ENCODE measurements at places on chromosomes 4 and X. TPM values are rescaled to one million over a fixed set of nuclear protein-coding genes. Genes with fewer than 3 reads are reported as not detected.

XAGE2 gene
- not detected for polyA plus RNA-seq

RPS6KA3 gene
- 38.2 TPM for polyA plus RNA-seq

TCEAL6 gene
- polyA plus RNA-seq: not detected

PF4V1 gene
- polyA plus RNA-seq: not detected

ADRA2C gene
- 2.1 TPM for polyA plus RNA-seq

SEPSECS gene
- polyA plus RNA-seq: 10.2 TPM

PAGE4 gene
- polyA plus RNA-seq: not detected

Data from forelimb muscle (tissue), 1 donor.